ENCODE measurements at places on chromosomes 2 and 18.

GRCh38 chr2:4780679-4781078 is 911.5 kb upstream of the SOX11 start:
- DNase-seq, result peak; percentile 12

DNA sequence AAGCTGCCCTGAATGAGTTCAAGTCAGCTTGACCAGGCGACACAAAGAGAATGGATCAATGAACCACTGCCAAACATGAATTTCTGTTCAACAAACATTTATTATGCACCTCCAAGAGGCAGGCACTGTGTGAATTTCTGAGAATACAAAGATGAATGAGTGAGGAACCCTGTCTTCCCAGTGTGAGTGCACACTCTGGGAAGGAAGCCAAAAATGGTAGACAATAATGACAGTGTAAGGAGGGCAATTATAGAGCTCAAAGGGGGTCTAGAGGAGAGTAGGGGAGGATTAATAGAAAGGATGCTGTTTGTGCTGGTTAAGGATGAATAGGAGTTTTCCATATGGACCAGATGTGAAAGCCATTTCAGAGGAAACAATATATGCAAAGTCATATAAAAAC is 213.4 kb downstream of the DCC start:
- DNase-seq, result no peak

- no peak for DNase-seq
These were observed 41.6 kb upstream of the TMEM177 start for GRCh38 chr2:119637371-119637770.

GRCh38 chr2:77169426-77169825 is 352.8 kb downstream of the LRRTM4 start:
- no peak for DNase-seq

DNA sequence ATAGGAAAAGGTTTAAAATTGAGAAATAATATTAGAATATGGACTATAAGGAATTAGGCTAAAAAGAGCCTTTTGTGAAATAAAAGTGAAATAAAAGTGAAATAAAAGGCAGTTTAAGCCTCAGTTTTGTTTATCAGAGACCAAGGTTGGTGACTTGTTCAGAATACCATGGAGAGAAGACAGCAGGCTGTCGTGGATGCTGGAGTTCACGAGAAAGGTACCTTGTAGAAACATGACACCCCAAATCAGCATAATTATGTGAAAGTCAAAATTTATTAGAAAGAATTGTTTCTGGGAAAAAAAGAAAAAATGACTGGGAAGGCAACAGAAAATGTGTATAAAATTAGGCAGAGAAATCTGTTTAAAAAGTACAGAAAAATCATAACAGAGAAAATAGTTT is 46.5 kb upstream of the SPAG16 start:
- DNase-seq, result no peak

DNA sequence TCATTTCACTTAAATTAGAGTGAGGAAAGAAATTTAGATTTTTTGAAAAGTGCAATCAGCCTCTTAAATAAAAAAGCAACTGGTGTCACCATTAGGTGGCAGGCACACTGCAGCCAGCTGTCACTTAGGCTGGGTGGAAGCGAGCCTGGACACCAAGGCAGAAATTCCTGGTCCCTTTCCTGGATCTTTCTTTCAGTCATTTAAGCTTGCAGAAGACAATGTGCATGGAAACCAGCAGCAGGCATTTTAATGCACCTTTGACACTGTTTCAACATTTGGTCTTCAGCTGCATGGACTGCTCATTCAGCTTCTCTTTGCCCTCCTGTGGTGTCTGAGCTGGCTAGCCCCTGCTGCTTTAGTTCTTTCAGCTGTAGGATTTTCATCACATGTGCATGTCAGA is 61.0 kb downstream of the AQP4 start:
- no peak for DNase-seq

DNA sequence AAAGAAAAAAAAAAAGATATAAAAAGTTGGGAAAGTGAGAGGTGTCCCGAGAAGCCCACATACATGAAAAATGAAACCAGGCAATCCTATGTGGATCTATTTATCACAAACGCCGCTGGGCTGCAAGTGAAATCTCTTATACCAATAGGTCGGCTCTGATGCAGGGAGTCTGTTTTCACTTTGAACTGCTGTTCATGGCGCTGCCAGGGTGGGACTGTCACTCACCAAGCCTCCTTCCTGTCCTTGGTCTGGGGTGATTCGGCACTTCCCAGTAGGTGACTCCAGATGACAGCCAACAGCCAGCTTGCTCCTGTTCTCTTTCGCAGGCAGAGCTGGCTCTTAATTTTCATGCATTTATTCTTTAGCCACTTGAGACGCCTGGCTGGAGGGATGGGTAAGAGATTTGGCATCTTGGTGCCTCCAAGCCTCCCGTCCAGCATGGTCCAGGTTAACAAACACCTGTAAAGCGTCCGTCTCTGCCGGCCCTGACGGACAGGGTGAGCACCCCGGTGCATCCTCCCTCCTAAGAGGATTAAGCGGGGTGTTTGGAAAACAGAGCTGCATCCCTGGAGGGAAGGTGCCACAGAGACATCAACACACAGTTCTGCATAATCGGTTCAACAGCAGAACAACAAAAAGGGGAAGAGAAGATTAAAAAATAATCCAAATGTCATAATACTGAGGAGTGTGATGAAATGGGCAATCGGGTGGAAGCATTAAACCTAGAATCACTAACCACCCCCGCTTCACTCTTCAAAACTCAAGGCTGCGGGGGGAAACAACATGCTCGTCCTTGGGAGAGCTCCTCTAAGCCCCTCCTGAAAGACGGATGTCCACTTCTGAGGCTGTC is 58.7 kb downstream of the STEAP3 start:
- no peak for DNase-seq

DNA sequence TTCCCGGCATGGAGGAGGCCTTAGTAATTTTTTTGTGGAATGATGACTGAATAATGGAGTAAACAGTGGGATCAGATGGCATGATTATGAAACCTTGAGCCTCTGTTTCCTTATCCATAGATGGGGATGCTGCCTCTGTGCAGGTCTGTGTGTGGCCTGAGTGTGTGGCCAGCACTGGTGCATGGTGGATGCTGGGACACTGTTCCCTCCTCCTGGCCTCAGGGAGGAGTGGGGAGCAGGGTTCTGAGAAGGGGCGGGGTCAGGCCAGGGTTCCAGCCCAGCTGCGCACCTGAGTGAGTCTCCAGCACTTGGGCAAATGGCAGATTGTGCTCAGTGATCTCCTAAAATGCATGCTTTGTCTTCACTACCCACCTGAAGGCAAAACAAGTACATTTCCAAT is 66.4 kb downstream of the DCDC2C start:
- DNase-seq, result no peak

DNA sequence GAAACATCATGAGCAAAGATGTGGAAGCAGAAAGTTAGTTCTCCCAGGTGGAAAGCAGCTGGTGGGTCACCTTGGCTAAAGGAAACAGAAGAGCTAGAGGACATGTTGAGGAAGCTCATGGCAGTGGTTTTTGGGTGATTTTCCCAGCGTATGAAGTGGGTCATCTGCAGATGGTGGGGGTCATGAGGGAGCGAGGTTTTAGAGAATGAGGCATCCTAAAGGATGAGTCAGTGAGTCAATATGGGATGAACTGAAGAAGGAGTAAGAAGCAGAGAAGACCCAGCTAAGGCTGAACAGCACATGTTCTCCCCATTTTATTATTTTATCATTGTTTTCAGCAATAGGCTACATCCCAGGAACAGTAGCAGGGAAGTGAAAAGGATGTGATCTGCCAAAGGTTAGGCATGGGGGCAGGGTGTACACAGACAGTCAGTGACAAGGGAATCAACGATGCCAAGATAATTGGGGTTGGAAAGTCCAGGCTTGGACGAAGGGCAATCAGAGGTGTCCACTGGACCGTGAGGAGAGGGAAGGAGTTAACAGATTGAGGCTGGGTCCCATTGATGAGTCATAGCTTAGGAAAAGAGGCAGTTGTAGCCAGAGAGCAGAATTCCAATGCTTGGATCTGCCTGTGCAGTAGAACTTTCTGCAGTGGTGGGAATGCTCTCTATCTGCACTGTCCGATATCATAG is 289.3 kb upstream of the RAB12 start:
- DNase-seq, result no peak

GRCh38 chr18:34122724-34123334 is 101.9 kb downstream of the NOL4 start:
- DNase-seq, result peak; percentile 73

DNA sequence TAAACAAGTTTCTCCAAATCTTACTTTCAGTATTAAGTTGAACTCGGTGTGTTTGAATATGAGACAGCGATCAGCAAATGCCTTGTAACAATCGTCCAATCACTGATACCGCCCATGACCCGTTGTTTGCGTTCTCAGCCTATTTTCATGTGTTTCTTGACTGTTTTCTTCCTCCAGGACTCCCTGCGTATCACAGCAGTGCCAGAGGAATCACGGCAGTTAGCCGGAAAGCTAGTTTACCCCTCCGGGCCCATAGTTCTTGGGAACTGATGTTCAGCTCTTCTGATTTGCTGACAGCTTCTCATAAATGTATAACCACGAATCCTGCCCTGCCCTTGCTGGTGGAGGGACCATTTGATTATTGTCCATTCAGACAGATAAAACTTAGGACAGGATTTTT is 42.2 kb upstream of the TPO start:
- no peak for DNase-seq

DNA sequence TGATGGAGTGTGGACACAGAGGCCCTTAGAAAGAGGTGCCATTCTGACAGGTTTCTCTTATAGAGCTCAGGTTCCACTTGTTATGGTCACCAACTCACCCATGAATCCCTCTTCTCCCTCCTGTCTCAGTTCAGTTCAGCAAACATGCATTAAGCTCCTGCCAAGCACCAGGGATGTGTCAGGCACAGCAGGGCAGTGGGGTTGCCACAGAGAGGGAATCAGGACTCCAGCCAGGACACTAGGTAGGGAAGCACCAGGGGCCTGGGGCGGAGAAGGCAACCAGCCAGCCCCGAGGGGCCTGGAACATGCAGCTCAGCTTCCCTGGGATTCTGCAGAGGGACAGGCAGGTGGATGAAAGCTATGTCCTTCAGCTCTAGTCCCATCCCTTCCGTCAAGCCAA is 44.6 kb downstream of the TOGARAM2 start:
- DNase-seq, result no peak

- DNase-seq, result no peak
These were observed 4.8 kb upstream of the IHH start for GRCh38 chr2:219065484-219065883.

- DNase-seq, result no peak
These were observed 81.4 kb downstream of the ACAA2 start for GRCh38 chr18:49731860-49732311.

DNA sequence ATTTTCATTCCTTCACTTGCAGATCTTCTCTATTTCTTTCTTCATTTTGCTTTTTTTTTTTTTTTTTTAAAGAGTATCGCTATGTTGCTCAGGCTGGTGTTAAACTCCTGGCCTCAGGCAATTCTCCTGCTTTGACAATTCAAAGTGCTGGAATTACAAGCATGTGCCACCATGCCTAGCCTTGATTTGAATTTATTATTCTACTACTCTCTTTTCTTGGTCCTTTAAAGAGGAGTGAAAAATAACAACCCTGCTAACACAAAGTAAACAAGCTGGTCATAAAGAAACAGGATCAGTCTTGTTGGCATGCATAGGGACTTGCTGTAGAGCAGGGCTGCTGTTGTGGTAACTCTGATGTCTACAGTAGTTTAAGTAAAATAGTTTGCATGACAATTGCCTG is 1615.3 kb upstream of the ZEB2 start:
- DNase-seq, result no peak

DNA sequence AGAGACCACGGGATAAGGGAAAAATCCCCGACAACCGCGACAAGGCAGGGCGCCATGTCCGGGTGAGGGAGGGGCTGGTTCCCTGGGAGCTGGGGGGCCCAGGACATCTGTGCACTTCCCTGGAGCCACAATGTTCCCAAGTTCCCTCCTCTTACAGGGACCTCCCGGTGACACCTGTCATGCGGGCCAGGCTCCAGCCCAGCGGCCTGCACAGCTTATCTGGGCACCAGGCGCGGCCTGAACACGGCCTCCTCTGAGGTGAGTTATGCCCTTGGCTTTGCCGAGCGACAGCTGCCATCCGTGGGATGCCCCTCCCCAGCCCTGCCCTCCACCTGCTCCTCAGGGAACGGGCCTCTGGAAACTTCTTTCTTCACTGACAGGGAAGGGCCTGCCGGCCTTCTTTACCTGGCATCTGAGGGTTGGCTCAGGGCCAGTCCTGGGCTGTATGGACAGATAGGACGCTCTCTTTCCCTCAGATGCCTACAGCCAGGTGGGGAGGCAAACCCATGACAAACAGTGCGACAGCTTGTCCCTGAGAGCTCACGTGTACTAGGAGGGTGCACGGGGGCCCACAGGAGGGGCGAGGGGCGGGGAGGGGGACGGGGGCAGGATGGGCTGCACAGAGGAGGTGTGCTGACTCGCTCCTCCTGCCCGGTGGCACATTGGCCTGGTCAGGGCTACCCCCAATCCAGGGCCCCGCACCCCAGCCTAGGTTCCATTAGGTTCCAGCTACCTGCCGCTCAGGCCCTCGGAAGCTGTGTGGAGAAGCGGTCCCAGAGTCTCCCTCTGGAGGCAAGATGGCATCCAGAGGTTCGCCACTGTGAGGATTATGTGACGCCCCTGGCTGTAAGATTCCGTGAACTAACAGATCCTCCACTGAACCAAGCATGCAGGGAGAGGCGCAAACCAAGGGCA is 34.9 kb upstream of the HPCAL1 start:
- DNase-seq, result no peak

DNA sequence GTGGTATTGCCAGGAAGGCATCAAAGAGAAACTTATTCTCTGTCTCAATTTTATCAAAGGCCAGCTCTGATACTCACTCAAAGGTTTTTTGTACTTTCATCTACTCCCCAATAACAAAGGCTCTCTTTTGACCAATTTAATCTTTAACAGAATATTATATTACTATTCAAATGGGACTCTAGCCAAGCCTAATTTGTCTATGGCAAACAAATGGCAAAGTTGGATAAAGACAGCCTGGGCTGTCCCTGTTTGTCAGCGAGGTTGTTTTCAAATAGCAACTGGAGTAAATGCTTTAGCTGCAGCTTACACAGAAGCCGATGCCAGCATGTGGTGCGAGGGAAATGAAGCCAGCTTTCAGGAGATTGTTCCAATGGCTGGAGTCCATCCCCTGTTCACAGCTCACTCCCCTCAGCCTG is 80.1 kb upstream of the CTNNA2 start:
- no peak for DNase-seq

DNA sequence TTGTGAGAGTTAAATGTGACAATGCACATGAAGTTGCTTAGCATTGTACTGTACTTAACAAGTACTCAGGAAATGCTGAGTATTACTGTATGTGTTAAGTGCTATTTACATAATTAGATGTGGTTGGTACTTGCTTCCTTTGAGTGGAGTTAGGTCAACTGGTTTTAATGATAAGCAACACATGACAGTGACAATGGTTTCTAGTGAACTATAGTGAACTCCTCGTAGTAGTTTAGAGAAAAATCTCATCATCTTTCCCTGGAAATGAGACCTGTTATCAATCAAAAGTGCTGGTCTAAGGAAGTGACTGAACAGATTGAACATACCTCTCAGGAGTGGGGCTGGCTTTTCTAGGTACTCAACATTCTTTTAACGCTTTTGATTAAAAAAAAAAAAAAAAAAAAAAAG is 29.2 kb upstream of the ZDBF2 start:
- DNase-seq, result no peak

GRCh38 chr2:238055841-238056240 is 5.0 kb upstream of the SCLY start:
- DNase-seq, result no peak

GRCh38 chr2:53740170-53740569 is 27.4 kb upstream of the CHAC2 start:
- DNase-seq, result no peak
